ENCODE measurements at places on chromosomes 5 and 9. TPM values are rescaled to one million over a fixed set of nuclear protein-coding genes. Genes with fewer than 3 reads are reported as not detected.

Gene BTNL9
- total RNA-seq: 0.18 TPM

- DNase-seq: peak; percentile 82
These were observed 102.5 kb upstream of the GABRP start for GRCh38 chr5:170681013-170681433.

Gene MAMDC2
- 0.58 TPM for total RNA-seq

Gene FGF10
- total RNA-seq: not detected

Gene CHSY3
- total RNA-seq: 3.6 TPM

- no peak for DNase-seq
These were observed 93.1 kb downstream of the PDE4D start for GRCh38 chr5:59800347-59800893.

Gene C5orf63
- total RNA-seq: 2.3 TPM

Gene CCDC192
- total RNA-seq: 2.1 TPM

- no peak for DNase-seq
These were observed 649.4 kb downstream of the CDH9 start for GRCh38 chr5:26388976-26389375.

DNA sequence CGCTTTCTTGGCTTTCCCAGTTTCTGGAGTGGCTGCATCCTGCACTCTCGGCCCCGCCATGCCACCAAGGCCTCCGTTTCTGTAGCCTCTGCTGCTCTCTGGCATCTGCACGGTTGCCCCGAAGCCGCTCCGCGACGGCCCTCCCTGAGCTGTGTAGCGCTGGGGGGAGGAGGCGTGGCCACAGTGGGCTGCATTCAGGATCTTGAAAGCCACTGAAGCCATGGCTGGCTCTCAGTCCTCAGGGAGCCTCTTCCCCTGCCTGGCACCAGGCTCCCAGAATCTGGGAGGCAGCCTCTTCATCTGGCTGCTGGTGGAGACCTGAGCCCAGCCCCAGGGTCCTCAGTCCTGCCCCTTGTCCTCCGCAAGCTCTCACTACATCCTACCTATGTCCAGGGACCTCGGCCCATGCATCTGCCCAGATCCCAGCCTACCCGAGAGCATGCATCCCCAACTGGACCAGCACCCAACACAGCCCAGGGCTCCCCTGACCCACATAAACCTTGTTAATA, 25.1 kb downstream of the PAEP start:
- DNase-seq: peak; percentile 10

DNA sequence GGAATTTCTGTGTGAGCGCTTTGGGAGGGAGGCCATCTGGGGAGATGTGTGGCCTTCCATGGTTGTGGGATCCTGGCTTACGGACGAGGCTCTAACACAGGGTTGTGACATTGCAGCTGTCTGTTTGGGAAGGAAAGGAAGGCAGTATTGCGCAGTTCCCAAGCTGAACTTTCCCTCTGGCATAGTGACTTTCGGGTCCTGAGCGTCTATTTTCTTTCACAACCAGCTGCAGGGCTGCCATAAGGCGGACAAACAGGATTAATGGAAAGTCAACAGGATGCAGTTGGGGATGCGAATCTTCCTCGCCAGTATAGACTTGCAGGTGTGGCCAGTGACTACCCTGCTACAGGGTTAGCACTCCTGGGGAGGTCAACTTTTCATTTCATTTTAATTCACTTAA, 25.9 kb downstream of the CCT5 start:
- no peak for DNase-seq

- no peak for DNase-seq
These were observed 182.9 kb downstream of the DRD1 start for GRCh38 chr5:175261037-175261436.

Gene TIMD4
- total RNA-seq: not detected

GRCh38 chr9:135400496-135400895, 79.1 kb upstream of the PPP1R26 start:
- DNase-seq: no peak

- no peak for DNase-seq
These were observed 74.1 kb downstream of the PHF2 start for GRCh38 chr9:93650448-93650847.

DNA sequence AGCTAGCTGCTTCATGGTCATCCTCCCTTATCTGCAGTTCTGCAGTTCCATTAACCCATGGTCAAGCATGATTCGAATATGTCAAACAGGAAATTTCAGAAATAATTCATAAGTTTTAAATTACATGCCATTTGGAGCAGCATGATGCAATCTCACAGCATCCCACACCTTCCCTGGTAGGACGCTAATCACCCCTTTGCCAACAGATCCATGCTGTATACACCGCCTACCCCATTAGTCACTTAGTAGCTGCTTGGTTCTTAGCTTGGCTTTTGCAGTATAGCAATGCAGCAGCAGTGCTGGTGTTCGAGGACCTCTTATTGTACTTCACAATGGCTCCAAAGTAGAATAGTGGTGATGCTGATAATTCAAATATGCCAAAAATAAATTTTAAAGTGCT, 739.7 kb upstream of the CDH9 start:
- DNase-seq: no peak

GRCh38 chr5:132655821-132656773, 1.9 kb upstream of the IL13 start:
- no peak for DNase-seq

GRCh38 chr5:16578474-16578883, 38.3 kb downstream of the RETREG1 start:
- no peak for DNase-seq

DNA sequence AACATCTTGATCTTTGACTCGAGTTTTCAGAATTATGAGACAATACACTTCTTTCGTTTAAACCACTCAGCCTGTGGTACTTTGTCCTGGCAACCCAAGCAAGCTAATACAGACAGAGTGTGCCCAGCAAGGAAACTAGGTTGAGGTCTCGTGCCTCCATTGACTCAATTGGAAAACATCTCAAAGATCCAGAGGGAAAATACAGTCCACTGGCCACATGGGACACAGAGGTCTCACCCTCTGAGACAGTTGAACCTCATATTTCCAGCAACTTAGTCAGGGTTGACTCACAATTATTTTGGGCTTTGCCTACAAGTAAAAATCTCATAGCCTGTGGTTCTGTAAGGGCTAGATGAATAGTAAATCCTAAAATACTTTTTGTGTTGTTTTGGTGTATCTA, 631.5 kb downstream of the MTRR start:
- DNase-seq: no peak

DNA sequence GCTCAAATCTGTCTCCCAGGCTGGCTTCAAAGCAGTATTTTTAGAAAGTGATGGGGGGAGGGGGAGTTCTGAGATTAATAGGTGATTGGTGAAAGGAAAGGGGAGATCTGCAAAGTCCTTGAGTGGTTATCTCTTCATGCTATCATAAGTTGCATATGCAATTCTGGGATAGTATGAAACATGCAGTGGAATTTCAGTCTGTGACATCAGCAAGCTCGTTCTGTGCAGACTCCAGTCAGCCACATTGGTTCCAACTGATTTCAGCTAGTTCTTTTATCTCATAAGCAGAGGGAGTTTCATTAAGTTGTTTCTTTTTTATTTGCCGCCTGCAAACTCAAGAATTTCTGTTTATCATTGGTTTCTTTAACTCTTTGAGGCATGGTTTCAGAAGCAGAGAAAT, 180.5 kb upstream of the SH3GL2 start:
- DNase-seq: no peak

DNA sequence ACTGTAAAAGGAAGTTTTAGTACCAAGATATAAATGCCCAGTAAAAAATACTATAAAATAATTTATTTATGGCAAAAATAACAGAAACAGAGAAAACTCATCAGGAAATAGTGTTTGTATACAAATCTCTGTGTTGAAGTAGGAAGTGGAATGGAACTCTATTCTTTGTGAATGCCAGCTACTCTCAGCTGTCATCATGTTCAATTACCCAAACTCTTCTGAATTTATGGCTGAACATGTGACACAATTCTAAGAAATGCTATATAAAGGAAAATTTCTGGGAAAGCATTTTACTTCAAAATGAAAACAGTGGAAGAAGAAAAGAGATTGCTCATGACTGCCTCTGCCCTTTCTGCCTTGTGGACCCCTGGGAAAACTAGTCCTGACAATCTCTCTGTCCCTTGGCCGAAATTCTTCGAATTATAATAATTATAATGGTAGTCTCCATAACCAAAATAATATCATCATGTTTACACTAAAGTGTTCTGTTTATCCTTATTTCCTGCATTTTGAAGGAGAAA, 522.3 kb upstream of the ST8SIA4 start:
- no peak for DNase-seq

DNA sequence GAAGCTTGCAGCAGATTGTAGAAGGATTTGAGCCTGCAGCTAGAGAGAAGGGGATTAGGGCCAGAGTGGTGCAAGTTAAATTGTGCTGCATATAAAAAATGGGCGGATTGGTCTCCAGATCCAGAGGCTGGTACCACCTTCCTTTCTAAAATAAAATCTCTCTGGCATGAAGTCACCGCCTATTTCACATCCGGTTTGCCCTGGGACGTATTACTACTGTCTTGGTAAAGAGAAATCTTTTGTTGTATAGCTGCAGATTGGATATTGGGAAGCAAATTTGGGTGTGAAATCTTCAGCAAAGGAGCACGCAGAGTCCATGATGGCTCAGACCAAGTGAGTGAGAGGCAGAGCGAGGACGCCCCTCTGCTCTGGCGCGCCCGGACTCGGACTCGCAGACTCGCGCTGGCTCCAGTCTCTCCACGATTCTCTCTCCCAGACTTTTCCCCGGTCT, at the start of gene GABRA1:
TSS of gene GABRA1 (plus strand) at position 180 of the 451 bp plus-strand sequence. CDS start 2,691 bp downstream, outside the sequence.
- no peak for DNase-seq

Gene SH3GL2
- total RNA-seq: 0.34 TPM

- DNase-seq: no peak
These were observed 350.4 kb upstream of the CLINT1 start for GRCh38 chr5:158209219-158209908.

DNA sequence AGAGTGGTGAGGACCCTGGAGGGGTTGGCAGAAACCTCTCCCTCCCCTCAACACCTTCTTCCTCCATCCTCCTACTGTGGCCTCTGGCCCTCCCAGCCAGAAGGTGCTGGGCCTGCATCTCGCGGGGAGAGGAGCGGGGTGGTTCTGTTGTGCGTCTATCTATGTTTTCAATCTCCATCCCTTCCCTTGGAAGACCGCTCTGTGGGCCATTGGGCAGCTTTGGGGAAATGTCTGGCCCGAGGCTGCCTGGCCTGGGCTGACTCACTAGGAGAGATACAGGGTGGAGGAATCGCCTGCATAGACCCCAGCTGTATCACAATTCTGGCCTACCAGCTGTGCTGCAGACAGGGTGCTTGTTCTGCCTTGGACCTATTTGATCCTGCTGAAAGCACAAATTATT, 48.4 kb upstream of the DAB2IP start:
- DNase-seq: no peak

Gene ADAMTSL2
- 7.0 TPM for total RNA-seq

- DNase-seq: no peak
These were observed 5.5 kb upstream of the SET start for GRCh38 chr9:128683340-128684064.

- no peak for DNase-seq
These were observed 117.9 kb downstream of the HCN1 start for GRCh38 chr5:45578270-45578669.

Gene PCDHA1
- total RNA-seq: not detected

DNA sequence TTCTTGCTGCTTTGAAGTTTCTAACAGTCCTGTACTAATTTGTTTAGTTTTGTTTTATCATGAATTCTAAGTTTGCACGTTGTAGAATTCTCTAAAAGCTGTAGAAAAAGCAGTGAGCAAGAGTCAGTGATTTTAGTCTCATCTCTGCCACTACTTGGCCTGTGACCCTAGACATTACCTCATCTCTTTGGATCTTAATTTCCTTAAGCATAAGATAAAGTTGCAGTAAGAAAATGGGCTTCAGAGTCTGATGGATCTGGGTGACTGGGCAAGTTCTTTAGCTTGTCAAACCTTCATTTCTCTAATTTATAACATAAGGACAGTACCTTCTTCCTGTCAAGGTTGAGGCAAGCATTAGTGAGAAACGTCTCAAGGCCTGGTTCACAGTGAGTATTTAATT, 247.9 kb downstream of the DMRT2 start:
- no peak for DNase-seq

Gene MUSK
- 0.32 TPM for total RNA-seq

DNA sequence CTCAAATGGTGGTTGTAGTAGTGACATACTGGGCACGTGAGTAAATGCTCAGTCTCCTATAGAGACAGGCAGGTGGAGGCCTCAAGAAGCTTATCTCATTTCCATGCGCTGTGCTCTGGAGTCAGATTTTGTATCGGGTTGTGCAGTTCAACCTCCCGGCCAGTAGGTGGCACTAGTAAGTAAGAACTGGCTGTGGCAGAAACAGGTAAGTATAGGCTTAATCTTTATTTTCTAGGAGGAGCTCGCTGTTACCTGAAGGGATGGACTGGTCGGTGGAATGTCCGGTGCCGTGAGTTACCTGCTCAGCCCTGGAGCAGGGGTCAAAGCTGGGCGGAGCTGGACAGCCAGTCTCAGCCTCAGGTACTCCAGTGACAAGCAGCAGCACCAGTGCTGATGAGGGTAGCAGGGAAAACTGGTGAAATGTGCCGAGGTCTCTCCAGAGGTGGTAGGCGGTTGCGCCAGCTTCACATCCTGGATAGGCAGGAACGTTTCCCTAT, 880.1 kb upstream of the SEMA6A start:
- DNase-seq: no peak

GRCh38 chr5:10365782-10366181, 12.3 kb downstream of the MARCHF6 start:
- DNase-seq: no peak

Gene FOXD4L6
- total RNA-seq: 0.53 TPM

DNA sequence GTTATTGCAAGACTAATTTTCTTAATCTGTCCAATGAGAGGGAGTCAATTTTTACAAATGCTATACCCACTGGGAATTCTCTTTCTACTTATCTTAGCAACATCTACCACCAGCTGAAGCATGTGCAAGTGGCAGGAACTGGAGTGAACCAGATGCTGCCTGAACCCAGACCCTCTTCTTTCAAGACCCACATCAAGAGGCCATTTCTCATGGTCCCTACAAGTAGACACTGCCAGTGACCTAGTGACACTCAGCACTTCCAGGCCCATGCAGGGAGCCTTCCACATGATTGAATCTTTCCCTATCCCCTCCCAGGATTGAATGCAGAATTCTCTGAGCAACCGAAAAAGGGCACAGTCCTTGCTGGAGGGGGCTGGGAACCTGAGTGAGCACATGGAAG, 148.2 kb upstream of the ADAMTS16 start:
- DNase-seq: no peak

GRCh38 chr9:20987521-20987920, 43.9 kb downstream of the HACD4 start:
- no peak for DNase-seq

Gene FOXD4L5
- 0.22 TPM for total RNA-seq

- no peak for DNase-seq
These were observed 23.9 kb upstream of the TMC1 start for GRCh38 chr9:72497447-72498046.

Gene CTNNA1
- 427 TPM for total RNA-seq

All from mesothelial cell of epicardium (in vitro differentiated cells).